T-helper 2 cell treated with Interferon-gamma antibody and Interleukin-4, amounts not matched to agents 5 μg/mL and 100 μg/mL, for 36 hours (primary cell): ENCODE measurements at places on chromosomes 3 and 15.

GRCh38 chr15:64574301-64575017, 114.1 kb downstream of the ZNF609 start:
- no peak for DNase-seq
- H3K36me3 ChIP-seq, result peaks cover 29% of the 10 kb centered on the region
- H3K27ac ChIP-seq, result peak overlapping the region; percentile 49
- H3K4me1 ChIP-seq, result peaks cover 31% of the 10 kb centered on the region

DNA sequence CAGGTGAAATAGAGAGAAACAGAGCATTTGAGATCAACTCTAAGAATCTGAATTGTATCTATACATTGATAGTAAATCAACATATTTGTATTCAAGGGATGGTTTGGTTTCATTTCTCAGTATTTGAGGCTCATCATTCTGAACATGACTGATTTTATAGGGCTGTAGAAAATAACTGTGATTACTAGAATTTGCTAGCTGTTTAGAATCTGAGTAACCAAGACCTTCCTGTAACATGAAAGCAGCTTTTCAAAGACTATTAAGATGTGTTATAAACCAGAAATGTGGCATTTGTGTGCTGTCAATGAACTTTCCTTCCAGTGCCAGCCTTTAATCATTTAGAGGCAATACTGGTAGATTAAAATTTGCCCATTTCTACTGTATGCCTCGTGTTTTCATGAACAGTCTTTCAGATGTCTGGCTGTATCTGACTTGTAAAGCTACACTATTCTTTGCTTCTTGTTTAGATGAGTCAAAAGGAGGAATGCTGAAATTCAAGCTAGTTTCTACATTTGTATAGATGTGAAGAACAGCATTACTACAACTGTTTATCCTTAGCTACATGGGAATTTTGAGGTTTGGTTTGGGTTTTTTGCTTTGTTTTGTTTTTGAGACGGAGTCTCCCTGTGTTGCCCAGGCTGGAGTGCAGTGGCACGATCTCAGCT, 137.3 kb upstream of the BHLHE40 start:
- H3K27me3 ChIP-seq, result no peaks in the 10 kb centered on the region
- H3K4me3 ChIP-seq, result peak overlapping the region; percentile 61
- H3K27ac ChIP-seq, result peak overlapping the region; percentile 85

DNA sequence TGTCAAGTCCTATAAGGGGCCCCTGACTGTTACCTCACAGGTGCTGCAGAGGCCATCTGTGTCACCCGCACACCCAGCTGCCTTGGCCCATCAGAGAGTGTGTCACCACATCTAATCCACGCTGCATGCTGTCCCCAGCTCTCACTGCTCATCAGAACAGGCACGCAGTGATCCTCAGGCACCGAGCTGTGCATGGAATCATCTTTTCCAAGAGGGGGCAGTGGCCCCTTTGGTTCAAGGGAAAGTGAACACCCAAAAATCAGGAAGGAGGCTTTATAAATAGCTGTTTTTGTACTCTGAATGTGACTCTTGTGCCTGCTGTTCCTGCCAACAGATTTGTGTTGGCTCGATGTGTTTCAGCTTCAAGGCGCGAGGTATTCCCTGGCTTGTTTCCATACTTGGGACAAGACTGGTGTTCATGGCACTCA, 110.3 kb upstream of the ETV5 start:
- peaks cover 11% of the 10 kb centered on the region for H3K4me1 ChIP-seq
- H3K27me3 ChIP-seq, result peaks cover 47% of the 10 kb centered on the region
- H3K27ac ChIP-seq, result no peak overlapping the region
- H3K36me3 ChIP-seq, result no peaks in the 10 kb centered on the region
- DNase-seq, result no peak

GRCh38 chr3:184082465-184082864, 14.4 kb upstream of the HTR3E start:
- H3K27ac ChIP-seq, result peak overlapping the region; percentile 49
- H3K36me3 ChIP-seq, result peaks cover 3% of the 10 kb centered on the region
- H3K27me3 ChIP-seq, result no peaks in the 10 kb centered on the region
- no peak for DNase-seq
- H3K4me3 ChIP-seq, result no peak overlapping the region
- H3K4me1 ChIP-seq, result peaks cover 6% of the 10 kb centered on the region

DNA sequence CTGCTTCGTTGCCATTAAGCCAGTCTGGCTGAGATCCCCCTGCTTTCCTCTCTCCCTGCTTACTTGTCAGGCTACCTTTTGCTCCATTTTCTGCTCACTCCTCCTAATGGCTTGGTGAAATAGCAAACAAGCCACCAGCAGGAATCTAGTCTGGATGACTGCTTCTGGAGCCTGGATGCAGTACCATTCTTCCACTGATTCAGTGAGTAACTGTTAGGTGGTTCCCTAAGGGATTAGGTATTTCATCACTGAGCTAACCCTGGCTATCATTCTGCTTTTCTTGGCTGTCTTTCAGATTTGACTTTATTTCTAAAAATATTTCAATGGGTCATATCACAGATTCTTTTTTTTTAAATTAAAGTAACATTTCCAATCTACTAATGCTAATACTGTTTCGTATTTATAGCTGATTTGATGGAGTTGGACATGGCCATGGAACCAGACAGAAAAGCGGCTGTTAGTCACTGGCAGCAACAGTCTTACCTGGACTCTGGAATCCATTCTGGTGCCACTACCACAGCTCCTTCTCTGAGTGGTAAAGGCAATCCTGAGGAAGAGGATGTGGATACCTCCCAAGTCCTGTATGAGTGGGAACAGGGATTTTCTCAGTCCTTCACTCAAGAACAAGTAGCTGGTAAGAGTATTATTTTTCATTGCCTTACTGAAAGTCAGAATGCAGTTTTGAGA, 25.0 kb downstream of the CTNNB1 start:
- H3K27me3 ChIP-seq, result no peaks in the 10 kb centered on the region
- peaks cover 50% of the 10 kb centered on the region for H3K36me3 ChIP-seq
- no peak overlapping the region for H3K4me3 ChIP-seq
- no peak for DNase-seq

GRCh38 chr15:66072616-66073361, 180.8 kb downstream of the MEGF11 start:
- peaks cover 17% of the 10 kb centered on the region for H3K27me3 ChIP-seq
- no peak overlapping the region for H3K4me3 ChIP-seq
- H3K4me1 ChIP-seq, result no peaks in the 10 kb centered on the region
- no peak for DNase-seq

GRCh38 chr3:176005564-176005963, 1146.4 kb downstream of the NAALADL2 start:
- no peaks in the 10 kb centered on the region for H3K4me1 ChIP-seq
- no peaks in the 10 kb centered on the region for H3K27me3 ChIP-seq
- no peaks in the 10 kb centered on the region for H3K36me3 ChIP-seq
- no peak for DNase-seq
- H3K27ac ChIP-seq, result no peak overlapping the region

- peaks cover 17% of the 10 kb centered on the region for H3K4me1 ChIP-seq
- DNase-seq, result peak; percentile 80
- H3K4me3 ChIP-seq, result no peak overlapping the region
Measured at GRCh38 chr3:48435774-48436476, 4.0 kb downstream of the CCDC51 start.

DNA sequence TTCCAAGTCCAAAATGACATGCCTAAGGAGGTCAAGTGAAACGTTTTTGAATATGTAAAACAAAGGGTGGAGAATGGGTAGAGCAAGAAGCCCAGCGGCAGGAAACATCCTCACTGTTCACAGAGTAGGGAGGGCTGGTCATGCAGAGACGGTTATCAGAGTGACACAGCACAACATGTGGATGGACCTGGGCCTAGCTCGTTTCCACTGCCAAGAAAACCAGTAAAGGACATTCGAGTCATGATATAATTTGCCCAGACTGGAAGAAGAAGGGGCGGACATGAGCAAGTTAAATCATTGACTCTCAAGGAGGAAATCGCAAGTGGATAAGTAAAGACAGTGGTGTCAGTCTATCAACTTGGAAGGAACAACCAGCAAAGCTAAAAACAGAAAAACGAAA, 89.3 kb downstream of the LRIG1 start:
- peak overlapping the region; percentile 28 for H3K27ac ChIP-seq
- no peak overlapping the region for H3K4me3 ChIP-seq
- DNase-seq, result no peak

DNA sequence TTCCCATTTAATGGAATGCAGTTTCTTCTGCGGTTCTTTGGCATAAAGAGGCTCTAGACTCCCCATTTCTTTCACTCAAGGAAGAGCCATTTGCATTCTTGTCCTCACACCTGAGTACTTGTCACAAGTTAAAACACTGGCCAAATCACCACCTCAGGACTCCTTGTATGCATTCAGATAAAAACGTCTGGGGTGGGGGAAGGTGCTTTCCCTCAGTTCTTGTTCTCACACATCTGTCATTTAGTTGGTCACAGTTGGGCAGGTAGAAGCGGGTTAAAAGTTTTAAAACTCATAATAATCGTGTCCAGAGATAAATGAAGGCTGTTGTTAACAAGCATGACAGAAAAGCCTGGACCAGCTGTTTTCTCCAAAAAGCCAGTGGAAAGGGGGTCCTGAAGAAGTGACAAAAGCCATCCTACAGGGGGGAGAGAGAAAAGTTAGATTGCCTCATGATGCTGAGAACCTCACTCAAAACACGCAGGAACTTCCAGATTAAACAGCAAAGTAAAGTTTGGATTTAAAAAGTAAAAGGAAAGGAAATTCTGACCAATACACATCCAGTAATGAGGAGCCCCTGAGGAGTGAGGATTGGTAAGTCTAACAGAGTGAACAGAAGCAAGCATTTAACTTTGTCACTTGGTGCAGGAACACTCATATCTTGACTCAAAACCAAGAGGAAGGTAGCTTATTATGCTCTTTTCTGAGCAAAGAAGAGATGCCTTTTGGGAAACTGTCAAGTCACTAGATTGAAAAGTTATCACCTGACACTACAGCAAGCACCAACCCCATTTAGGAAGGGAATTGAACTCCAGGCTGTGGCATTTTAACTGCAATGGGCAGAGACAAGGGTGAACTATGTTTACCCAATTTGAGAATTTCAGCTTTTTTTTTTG, 2.8 kb downstream of the BCL2L10 start:
- H3K36me3 ChIP-seq, result no peaks in the 10 kb centered on the region
- peaks cover 2% of the 10 kb centered on the region for H3K4me1 ChIP-seq
- H3K27ac ChIP-seq, result no peak overlapping the region
- H3K27me3 ChIP-seq, result peaks cover 25% of the 10 kb centered on the region

- peaks cover 5% of the 10 kb centered on the region for H3K4me1 ChIP-seq
- no peaks in the 10 kb centered on the region for H3K36me3 ChIP-seq
- no peak overlapping the region for H3K4me3 ChIP-seq
- H3K27ac ChIP-seq, result no peak overlapping the region
- peaks cover 21% of the 10 kb centered on the region for H3K27me3 ChIP-seq
Measured at GRCh38 chr3:100833483-100833882, 124.2 kb downstream of the TFG start.

GRCh38 chr3:25457671-25458419, 29.8 kb downstream of the RARB start:
- no peaks in the 10 kb centered on the region for H3K27me3 ChIP-seq
- H3K4me3 ChIP-seq, result no peak overlapping the region
- no peak overlapping the region for H3K27ac ChIP-seq
- H3K36me3 ChIP-seq, result no peaks in the 10 kb centered on the region
- no peak for DNase-seq

GRCh38 chr3:126543457-126544061, 15.2 kb downstream of the C3orf22 start:
- no peak for DNase-seq
- no peak overlapping the region for H3K27ac ChIP-seq
- peaks cover 4% of the 10 kb centered on the region for H3K4me1 ChIP-seq

GRCh38 chr15:80241508-80241907, 10.5 kb downstream of the CTXND1 start:
- no peaks in the 10 kb centered on the region for H3K36me3 ChIP-seq
- H3K4me1 ChIP-seq, result peaks cover 2% of the 10 kb centered on the region
- H3K4me3 ChIP-seq, result no peak overlapping the region
- peaks cover 15% of the 10 kb centered on the region for H3K27me3 ChIP-seq
- no peak for DNase-seq

- H3K27ac ChIP-seq, result no peak overlapping the region
- H3K27me3 ChIP-seq, result no peaks in the 10 kb centered on the region
- no peak overlapping the region for H3K4me3 ChIP-seq
- H3K36me3 ChIP-seq, result no peaks in the 10 kb centered on the region
Measured at GRCh38 chr3:169297214-169297613, 366.3 kb downstream of the MECOM start.

- no peaks in the 10 kb centered on the region for H3K27me3 ChIP-seq
- DNase-seq, result no peak
- peaks cover 17% of the 10 kb centered on the region for H3K36me3 ChIP-seq
- no peak overlapping the region for H3K27ac ChIP-seq
- no peaks in the 10 kb centered on the region for H3K4me1 ChIP-seq
Measured at GRCh38 chr15:59191855-59192237, 14.8 kb upstream of the LDHAL6B start.

DNA sequence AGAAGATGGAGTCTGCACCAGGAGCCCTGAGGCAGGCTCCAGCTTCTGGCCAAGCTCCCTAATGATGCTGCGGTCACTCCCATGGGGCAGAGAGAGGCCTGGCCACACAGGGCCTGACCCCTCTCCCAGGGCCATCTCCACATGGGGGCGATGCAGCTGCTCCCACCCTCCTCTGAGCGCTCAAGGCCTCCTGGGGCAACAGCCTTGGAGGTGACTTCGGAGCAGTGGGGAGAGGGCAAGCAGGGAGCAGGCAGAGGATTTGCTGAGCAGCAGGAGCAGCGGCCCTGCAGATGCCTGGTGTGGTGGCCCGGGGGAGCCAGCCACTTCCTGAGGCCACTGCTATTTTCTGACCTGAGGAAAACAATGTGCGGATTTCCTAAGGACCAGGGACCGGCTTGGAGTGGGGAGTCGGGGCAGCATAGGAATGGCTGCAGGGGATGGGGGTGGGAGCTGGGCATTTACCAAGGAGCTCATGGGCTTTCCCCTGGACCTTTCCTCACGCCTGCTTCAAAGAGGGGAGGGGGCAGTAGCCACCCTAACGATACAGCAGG, 81.6 kb upstream of the RPL32 start:
- H3K27me3 ChIP-seq, result no peaks in the 10 kb centered on the region
- H3K4me1 ChIP-seq, result no peaks in the 10 kb centered on the region
- no peak for DNase-seq
- H3K4me3 ChIP-seq, result no peak overlapping the region
- peaks cover 8% of the 10 kb centered on the region for H3K36me3 ChIP-seq

GRCh38 chr3:122825460-122825859, 30.6 kb downstream of the SLC49A4 start:
- no peak overlapping the region for H3K27ac ChIP-seq
- no peaks in the 10 kb centered on the region for H3K36me3 ChIP-seq
- no peak for DNase-seq
- no peaks in the 10 kb centered on the region for H3K4me1 ChIP-seq
- H3K27me3 ChIP-seq, result no peaks in the 10 kb centered on the region

GRCh38 chr15:33586786-33587697, 276.3 kb downstream of the RYR3 start:
- H3K36me3 ChIP-seq, result no peaks in the 10 kb centered on the region
- H3K4me3 ChIP-seq, result no peak overlapping the region
- DNase-seq, result no peak
- no peaks in the 10 kb centered on the region for H3K27me3 ChIP-seq
- no peak overlapping the region for H3K27ac ChIP-seq

- H3K4me1 ChIP-seq, result no peaks in the 10 kb centered on the region
- H3K4me3 ChIP-seq, result no peak overlapping the region
- no peak overlapping the region for H3K27ac ChIP-seq
- DNase-seq, result no peak
- no peaks in the 10 kb centered on the region for H3K27me3 ChIP-seq
Measured at GRCh38 chr3:103813955-103814354, 1379.1 kb downstream of the ZPLD1 start.

GRCh38 chr3:49134471-49135265, 1.8 kb upstream of the LAMB2 start:
- H3K4me1 ChIP-seq, result peaks cover 2% of the 10 kb centered on the region
- H3K36me3 ChIP-seq, result no peaks in the 10 kb centered on the region
- no peak overlapping the region for H3K4me3 ChIP-seq
- no peak for DNase-seq
- peaks cover 8% of the 10 kb centered on the region for H3K27me3 ChIP-seq
- H3K27ac ChIP-seq, result no peak overlapping the region

GRCh38 chr15:30954674-30955073, 36.8 kb downstream of the MTMR10 start:
- H3K36me3 ChIP-seq, result peaks cover 56% of the 10 kb centered on the region
- H3K27me3 ChIP-seq, result no peaks in the 10 kb centered on the region
- no peak overlapping the region for H3K4me3 ChIP-seq
- no peak overlapping the region for H3K27ac ChIP-seq
- no peak for DNase-seq
